Anterior cingulate cortex (tissue), 58 donors: ENCODE measurements at places on chromosomes 16 and 17.

DNA sequence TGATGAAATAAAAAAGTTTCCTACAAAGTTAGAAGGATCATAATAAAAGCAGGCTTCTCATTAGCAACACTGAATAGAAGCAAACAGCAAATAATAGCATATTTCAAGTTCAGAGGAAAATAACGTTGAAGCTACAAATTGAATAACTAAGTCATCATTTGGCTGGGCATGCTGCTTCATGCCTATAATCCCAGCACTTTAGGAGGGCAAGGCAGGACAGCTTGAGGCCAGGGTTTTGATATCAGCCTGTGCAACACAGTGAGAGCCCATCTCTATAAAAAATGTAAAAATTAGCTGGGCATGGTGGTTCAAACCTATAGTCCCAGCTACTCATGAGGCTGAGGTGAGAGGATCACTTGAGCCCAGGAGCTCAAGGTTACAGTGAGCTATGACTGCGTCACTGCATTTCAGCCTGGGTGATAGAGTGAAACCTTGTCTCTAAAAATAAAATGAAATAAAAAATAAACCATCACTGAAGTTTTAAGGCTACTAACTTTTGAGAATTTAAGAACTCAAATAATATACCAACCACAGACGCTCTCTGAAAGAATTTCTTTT is 25.5 kb downstream of the NCOR1 start:
- DNase-seq: no peak

DNA sequence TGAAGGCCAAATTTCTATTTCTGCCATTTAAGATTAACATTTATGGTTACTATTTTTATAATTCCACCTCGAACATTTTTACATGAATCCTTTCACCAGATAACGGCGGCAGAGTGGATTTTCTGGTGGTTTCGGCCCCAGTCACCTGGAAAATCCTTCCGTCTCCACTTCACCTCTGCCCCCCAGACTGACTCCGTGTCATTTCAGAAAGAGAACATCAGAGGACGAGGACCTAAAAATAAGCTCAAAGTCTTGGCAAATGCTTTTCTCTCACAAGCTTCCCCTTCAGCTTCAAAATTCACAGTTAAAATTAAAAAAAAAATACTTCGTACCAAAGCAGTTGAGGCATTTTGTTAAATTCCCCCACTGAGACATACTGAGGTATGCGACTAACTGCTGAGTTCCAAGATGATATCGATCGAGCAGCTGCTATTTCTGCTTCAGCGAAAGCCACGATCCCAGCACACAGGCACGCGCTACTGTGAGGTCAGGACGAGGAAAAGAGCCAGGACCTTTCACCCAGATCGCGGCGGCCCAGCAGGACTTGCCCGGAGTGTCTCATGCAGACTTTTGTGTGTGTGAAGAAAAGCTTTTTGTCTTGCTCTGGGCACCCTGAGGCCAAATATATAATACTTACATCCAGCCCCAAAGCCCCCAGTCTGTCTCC is 36.8 kb downstream of the ASPA start:
- peak; percentile 84 for DNase-seq

DNA sequence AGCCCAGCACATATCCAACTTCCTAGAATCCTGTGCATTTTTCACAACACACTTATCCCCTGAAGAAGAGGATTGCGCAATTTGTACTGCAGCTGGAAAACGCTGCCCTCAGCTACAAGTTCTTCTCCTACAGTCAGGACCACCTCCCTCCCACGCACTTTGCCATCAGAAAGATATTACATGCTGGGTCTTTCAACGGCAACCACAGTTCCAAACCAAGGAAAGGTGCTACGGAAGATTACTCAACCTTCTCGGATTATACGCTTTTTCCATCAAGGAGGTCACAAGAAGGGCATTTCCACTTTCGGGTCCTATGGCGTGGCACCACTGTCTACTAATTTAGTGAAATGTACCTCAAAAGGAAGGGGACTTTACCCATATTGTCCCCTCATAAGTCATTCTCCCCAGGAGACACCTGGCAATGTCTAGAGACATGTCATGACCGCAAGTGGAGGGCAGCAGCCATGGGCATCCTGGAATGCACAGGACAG is 35.2 kb downstream of the USP7 start:
- DNase-seq: no peak

DNA sequence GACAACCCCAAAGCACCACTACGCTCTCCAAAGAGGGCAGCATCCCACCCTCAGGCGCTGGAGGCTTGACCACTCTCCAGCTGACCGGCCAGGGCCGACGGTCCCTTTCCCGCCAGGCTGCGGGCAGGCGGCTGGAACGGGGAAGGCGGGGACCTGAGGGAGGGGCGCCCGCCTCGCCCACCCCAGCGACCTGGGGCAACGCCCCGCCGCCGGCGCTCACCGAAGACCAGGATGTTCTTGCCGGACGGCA is 431 bp downstream of the DYNC1LI2 start:
- DNase-seq: no peak

- DNase-seq: no peak
Observed at GRCh38 chr17:59972778-59973177, 8.2 kb upstream of the RNFT1 start.

- DNase-seq: no peak
Observed at GRCh38 chr17:70423562-70423961, 254.2 kb downstream of the KCNJ2 start.

DNA sequence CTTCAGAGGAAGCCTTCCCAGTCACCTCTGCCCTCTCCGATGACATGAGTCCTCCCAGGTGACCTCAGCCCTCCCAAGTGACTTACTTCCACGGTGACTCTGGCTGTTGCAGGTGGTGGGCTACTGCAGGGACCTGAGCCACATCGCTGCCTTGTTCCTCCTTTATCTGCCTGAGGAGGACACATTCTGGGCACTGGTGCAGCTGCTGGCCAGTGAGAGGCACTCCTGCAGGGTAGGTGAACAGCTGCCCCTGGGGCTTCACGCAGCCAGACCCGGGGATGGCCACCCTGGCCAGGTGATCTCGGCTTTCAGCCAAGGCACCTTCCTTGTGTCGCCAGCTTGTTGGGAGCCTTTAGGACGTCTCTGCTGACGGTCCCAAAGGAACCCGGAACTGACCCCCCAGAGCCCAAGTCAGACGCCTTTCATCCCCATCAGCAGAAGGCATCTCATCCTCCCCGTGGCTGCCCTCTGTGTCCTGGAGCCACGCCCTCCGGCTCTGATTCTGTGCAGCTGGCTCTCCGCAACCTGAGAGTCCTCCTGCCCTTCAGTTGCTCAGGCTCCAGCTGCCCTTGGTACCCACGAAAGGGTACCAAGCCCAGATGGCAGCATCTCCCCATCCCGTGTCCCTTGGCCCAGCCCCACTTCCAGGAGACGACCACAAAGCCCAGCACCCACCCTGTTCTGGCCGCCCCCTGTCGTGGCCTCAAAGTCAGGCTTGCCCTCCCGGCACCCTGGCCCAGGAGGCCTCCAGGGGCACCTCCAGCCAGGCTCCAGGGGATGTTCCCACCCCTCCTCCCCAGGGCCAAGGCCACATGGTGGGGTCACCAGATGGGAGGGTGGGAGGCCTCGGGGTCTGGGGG is 81.7 kb downstream of the GOSR1 start:
- no peak for DNase-seq

DNA sequence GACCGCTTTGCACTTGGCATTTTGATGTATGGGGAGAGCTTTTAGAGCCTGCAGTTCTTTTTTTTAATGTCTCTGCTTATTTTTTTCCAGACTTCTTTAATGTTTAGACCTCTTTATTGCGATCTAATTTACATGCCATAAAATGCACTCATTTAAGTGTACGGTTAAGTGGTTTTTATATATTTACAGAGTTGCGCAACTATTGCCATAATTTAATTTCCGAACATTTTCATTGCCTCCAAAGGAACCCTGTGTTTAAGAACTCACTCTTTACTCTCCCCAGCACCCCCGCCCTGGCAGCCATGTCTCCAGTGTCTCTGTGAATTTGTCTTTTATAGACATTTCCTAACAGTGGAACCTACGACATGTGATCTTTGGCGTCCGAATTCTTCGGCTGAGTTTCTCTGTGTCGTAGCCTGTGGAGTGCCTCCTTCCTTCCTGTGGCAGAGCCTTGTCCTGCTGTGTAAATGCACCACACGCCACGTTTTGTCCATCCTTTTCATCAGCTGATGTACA is 24.0 kb downstream of the ZNF750 start:
- no peak for DNase-seq

- peak; percentile 94 for DNase-seq
Observed at GRCh38 chr16:75244844-75245758, 6.3 kb downstream of the BCAR1 start.

DNA sequence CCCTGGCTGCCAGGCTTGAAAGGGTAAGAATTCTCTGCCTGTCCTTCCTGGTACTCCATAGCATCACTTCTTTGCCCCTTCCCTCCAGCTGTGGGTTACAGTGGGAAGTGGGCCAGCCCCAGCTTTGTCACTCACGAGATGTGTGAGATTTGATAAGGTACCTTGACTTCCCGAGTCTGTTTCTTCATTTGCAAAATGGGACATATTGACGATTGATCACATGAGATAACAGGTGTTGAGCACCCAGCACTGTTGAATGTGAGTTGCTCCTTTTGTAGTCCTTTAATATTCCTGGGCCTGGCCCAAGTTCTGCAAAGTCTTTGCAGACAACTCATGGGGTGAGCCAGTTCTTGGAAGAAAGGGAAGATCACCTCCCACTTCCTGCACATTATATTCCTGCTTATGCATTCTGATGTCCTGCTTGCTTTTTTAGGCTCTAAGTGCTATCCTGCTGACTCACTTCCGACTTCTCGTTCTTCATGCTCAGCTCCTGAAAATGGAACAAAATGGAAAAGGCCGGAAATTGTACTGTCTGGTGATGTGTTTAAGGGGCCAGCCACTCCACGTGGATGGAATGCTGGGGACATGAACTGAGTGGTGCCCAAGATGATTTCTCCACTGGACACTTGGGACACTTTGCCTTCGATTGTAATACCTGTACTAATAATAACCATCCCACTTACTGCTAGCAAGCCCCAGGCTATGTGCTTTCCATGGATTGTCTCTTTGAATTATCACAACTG is 8.3 kb upstream of the NLK start:
- DNase-seq: no peak

DNA sequence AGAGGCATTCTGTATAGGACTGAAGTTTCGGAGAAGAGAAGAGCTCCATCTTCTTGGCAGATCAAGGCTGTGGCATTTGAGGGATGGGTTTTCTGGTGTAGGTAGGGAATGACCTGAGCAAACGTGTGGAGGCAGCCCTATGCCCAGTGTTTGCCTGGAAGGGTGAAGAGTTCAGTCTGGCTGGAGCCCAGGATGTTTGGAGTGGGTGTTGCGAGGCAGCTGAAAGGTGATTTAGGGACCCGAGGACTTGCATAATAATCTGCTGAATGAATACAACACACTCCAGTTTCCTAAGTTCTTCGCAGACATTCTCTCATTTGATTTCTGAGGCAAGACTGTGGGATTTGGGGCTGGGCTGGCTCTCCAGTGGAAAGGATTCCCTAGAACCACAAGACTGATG is 186.2 kb downstream of the CYLD start:
- no peak for DNase-seq

DNA sequence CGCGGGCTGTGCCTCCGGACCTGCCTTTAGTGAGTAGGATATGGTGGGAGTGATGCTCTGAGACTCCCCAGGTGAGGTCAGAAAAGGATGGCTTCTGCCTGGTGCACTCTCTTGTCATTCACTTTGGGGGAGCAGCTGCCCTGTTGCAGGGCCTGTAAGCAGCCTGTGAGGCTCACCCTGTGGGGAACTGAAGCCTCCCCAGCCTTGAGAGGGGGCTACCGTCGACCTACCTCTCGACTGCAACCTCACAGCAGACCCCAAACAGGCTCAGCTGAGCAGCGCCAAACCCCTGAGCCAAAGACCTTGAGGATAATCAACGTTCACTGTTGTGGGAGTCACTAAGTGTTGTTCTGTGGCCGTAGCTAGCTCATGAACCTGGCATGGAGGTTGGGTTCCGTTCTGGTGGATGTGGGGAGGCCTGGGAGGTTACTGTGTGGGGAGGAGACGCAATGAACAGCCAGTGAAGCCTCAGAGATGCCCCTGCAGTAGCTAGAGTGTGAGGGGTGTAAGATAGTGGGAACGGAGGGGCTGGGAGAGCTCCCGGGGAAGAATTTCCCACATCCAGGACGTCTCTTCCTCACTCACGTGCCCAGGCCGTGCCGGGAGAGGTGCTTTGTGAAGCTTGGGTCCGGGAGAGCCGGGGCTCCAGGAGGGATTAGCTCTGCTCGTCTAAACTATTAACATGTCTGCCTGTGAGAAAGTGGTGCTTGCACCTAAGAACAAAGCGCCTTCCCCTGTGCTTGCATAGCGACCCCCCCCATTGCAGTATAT is 38.8 kb downstream of the METRNL start:
- DNase-seq: no peak

GRCh38 chr17:3689262-3690093 is 6.5 kb downstream of the P2RX5 start:
- DNase-seq: no peak

DNA sequence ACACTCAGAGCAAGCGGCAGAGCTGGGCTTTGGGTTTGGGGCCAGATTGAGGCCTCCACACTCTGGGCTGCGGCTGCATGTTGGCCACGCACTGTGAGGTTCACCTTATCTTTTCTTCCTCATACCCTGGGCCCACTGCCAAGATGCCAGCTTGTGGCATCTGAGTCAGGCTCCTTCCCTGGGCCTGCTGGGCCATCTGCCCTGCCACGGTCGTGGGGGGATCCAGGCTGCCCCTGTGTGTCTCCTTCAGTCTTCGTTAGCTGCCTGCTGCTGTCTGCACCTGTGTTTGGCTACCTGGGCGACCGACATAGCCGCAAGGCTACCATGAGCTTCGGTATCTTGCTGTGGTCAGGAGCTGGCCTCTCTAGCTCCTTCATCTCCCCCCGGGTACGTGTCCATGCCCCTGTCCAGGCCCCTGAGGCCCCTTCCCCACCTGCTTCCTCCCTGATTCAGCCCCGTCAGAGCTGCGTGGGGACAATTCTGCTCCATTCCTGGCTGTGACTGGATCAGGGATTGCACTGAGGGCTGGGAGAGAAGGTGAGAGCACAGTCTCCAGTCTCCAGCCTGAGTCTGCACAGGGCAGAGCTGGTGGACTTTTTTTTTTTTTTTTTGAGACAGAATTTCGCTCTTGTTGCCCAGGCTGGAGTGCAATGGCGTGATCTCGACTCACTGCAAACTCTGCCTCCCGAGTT is 11.2 kb downstream of the SPNS3 start:
- DNase-seq: no peak
